ENCODE measurements at places on chromosomes 4 and X.

GRCh38 chrX:95629737-95630136 is 1054.9 kb upstream of the DIAPH2 start:
- no peak for DNase-seq

DNA sequence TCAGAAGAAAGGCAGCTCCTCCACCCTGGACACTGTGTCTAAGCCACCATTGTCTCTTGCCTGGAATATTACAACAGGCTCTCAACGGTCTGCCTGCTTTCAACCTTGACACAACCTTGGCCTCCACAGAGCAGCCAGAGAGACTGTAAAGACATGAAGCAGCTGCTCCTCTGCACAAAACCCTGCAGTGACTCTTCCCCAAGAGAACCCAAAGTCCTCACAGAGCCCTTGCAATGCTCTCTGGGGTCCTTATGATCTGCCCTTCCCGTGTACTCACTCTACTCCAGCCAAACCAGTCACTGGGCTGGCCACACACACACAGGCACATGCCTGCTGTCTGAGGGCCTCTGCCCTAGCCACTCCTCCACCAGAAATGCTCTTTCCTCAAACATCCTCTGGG is 75.9 kb upstream of the CPEB2 start:
- DNase-seq, result no peak

DNA sequence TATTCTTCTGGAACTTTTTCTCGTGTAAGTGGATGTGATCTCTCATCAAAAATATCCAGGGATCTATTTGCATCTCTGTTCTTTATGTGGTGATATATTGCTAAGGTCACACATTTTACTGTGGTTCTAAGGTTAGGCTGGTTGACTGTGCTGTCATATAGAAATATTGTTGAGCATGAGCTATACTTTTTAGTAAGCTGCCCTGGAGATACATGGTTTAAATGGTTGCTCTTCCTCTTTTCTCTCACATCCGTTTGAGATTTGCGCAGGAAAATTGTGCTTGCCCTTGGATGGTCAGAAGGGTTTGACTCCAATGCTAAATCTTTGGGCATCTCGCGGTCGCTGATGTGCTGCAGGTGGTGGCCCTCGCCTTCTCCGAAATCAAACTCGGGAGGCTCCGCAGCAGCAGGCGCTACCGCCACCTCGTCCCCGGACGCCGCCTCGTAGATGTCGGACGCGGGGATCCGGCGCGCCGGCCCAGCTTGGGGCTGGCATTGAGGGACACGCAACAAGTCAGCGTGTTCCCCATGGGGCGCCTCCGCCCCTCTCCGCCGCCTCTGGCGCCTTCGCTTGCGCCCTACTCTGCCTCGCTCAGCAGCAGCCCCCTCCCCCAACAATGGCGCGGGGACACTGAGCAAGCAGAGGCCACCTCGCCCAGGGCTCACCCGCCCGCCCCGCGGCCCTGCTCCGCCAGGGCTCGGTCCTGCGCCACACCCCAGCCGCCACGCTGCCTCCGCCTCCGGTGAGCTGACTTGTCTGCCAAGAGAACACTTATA is 154.5 kb downstream of the MSN start:
- DNase-seq, result peak; percentile 55

DNA sequence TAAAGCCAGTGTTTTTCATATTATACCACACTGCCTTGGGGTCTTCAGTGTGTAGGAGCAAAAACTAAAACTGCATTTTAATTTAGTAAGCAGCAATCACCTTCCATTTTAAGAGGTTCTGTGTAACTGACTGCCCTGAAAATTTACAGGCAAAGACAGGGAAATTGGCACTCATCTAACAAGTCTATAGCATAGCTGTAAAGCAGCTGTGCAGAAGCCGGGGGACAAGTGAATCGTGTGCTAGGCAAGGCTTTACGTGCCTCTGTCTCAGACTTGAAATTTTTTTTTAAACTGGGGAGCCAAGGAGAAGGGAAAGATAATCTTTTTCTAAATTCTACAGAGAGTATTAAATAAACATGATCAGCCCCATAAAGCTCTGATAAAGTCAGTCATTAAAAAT is 39.7 kb downstream of the TSPAN5 start:
- no peak for DNase-seq

GRCh38 chr4:123930996-123931395 is 534.4 kb downstream of the SPRY1 start:
- DNase-seq, result no peak

DNA sequence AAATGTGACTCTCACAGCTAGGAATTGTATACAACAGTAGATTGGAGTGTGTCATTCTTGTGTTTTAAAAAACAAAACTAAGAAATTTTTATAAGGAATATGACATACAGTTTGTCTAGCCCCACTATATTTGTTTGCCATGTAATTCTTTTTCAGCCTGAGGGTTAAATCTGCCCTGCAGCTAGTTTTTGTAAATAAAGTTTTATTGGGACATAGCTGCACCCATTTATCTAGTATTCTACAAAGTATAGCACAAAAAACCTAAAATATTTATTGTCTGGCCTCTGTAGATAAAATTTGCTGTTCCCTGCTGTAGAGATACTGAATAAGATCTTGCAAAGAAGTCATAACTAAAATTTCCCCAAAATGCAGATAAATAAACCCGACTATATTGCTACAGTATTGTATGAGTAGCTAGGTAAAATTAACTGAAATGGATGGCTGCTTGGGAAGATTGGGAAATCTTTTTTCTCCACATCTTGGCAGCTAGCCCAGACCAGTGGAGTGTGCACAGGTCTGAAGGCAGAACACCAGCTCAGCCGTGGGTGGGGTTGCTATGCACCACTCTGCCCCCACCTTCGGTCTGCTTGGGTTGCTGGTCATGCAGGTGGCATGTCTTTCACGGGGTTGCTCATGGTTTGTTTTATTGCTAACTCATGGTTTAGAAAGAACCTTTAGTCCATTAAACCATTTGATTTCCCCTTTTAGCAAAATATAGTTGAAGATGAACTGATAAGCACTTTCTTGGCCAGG is 127.9 kb downstream of the KLHL8 start:
- DNase-seq, result no peak

- DNase-seq, result no peak
Observed at GRCh38 chr4:151569650-151570049, 160.7 kb downstream of the FHIP1A start.

GRCh38 chrX:22126327-22126726 is 94.2 kb downstream of the PHEX start:
- DNase-seq, result no peak

- DNase-seq, result no peak
Observed at GRCh38 chrX:142671036-142671435, 354.7 kb upstream of the SPANXN4 start.

DNA sequence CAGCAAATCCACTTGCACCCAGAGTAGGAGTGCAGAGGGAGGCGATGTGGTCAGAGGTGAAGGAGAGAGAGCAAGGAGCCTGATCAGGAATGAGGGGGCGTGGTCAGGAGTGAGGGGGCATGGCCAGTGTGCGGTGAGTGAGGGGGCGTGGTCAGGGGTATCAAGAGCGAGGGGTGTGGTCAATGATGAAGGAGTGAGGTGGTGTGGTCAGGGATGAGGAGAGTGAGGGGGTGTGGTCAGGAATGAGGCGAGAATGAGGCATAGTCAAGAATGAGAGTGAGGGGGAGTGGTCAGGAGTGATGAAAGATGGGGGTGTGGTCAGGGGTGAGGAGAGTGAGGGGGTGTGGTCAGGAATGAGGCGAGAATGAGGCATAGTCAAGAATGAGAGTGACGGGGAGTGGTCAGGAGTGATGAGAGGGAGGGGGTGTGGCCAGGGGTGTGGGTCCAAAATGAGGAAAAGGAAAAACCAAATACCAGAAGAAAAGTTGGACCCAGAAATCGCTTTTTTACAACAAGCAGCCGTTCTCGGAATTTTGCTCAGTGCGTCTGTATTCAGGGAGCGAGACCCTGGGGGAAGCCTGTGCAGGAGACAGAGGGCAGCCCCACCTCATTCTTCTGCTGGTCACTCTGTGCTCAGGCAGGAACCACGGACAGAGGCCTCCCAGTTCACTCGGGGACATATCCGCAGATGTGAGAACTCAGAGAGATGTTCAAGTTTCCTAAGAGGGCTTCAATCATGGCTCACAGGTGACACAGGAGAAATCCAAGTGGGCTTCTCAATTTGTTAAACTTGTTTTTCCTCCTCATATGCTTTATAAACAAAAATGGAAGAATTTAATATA is 47.5 kb downstream of the MAGEA1 start:
- no peak for DNase-seq

All from activated naive CD4-positive, alpha-beta T cell treated with anti-CD3 and anti-CD28 coated beads, Interleukin-2, amount 50 U/mL, for 16 hours (primary cell).